ENCODE measurements at places on chromosomes 6 and 20.

- peak; percentile 25 for DNase-seq
Observed at GRCh38 chr6:156396791-156397418, 380.3 kb upstream of the ARID1B start.

GRCh38 chr20:1204576-1204975, 1.3 kb downstream of the C20orf202 start:
- no peak for DNase-seq

DNA sequence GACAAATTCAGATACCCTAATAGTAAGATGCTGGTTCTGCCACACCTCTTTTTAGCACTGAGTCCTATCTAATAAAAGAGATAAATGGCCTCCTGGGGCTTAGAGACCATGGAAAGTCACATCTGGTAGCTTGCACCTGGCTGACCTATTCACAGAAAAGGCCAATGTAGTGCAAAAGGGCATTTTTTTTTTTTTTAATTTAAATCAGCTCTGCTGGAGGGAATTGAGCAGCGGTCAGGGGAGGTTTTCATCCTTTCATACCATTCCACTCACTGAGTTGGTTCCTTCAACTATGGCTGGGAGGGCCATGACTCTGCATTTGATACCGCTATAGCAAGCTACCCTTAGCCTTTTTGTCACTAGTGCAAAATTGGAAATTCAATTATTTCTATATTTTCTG, 20.1 kb upstream of the HS3ST5 start:
- no peak for DNase-seq

- no peak for DNase-seq
Observed at GRCh38 chr20:32336918-32337347, 21.2 kb upstream of the ASXL1 start.

- no peak for DNase-seq
Observed at GRCh38 chr20:54227241-54227640, 19.4 kb downstream of the PFDN4 start.

GRCh38 chr6:33668914-33669313, 42.6 kb downstream of the UQCC2 start:
- DNase-seq = peak; percentile 81

- no peak for DNase-seq
Observed at GRCh38 chr20:23199356-23199755, 113.2 kb upstream of the CD93 start.

DNA sequence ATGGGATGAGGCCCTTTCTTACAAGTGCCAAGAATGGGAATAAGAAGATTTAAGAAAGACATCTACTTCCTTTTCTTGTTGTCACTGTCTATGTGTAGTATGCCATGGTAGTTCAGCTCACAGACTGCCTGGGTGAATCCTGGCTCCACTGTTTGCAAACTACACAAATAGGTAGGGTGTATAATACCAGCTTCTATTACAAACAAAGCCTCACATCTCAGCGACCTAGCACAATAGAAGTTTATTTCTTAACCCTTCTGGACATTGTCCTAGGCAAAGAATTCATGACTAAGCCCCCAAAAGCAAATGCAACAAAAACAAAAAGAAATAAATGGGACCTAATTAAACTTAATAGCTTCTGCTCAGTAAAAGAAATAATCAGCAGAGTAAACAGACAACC, 74.5 kb downstream of the LINC00237 start:
- no peak for DNase-seq

- DNase-seq = no peak
Observed at GRCh38 chr6:135537741-135538301, 40.3 kb upstream of the AHI1 start.

GRCh38 chr6:159180001-159180400, 10.8 kb downstream of the FNDC1 start:
- DNase-seq = no peak

DNA sequence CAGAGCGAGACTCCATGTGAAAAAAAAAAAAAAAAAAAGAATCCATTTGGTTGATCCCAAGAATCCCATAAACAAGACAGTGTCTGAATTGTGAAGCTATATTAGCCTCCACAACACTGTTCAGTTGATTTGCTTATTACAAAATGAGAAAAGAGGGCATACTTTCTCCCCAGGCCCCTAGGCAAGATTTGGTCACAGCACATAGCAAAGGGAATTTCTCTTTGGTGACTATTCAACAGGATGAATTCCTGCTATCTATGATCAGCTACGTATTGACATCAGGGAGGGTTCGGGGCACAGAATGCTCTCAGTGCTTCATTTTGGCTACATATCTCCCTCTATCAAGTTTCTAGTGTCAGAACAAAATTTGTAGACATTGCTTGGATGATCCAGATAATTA, 20.2 kb upstream of the SLC22A3 start:
- DNase-seq = no peak

DNA sequence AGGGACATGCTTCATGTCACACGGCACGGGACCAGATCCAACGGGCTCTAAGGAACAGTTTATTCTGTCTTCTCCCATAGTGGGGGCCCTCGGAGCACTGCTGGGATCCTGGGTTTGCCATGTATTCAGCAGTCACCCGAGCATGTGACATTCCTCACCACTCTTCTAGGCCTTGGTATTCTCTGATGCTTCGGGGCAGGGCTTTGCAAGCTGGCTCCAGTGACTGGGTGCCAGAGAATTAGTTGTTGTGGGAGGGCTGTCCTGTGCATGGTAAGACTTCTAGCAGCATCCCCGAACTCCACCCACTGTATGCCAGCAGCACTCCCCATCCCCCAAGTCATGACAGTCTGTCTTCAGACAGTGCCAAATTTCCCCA, 5.4 kb downstream of the CCN5 start:
- no peak for DNase-seq

- no peak for DNase-seq
Observed at GRCh38 chr6:148460876-148461646, 118.4 kb downstream of the SASH1 start.

- no peak for DNase-seq
Observed at GRCh38 chr6:87870556-87870955, 168.5 kb upstream of the AKIRIN2 start.

DNA sequence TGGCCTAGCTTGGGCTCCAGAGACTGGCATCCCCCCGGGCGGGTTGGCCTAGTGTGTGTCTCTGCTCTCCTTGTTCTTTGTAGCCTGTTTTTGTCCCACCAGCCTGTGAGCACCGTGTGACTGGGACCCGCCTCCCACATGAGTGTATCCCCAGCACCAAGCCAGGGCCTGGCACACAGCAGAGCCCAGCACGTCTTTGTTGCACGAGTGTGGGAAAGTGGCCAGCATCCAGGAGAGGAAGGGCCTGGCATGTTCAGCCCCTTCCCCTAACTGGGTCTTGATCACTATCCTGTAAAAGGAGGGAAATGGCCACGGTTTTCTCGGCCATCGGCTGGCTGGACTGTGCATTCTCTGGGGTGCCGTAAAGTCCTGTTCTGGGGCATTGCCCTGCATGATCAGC, 290.1 kb downstream of the BMP7 start:
- no peak for DNase-seq

GRCh38 chr6:44233567-44234100, 10.2 kb downstream of the SLC29A1 start:
- DNase-seq = no peak

DNA sequence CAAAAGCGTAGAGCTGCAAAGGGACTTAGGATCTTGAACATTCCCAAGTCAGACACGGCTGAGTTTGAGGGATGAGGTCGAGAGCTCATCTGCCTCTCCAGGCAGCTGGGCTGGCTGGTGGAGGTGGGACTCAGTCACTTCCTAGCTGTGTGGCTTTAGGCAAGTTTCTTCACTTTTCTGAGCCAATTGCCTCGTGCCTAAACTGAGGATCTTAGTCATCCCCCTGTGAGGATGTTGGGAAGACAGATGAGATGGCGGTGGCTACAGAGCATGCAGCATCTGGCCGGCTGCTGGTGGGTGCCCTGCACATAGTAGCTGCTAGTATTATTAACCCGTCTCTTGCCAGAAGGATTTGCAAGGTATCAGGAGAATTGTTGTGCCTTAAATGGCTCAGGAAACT, 27.5 kb downstream of the TFAP2C start:
- DNase-seq = no peak

DNA sequence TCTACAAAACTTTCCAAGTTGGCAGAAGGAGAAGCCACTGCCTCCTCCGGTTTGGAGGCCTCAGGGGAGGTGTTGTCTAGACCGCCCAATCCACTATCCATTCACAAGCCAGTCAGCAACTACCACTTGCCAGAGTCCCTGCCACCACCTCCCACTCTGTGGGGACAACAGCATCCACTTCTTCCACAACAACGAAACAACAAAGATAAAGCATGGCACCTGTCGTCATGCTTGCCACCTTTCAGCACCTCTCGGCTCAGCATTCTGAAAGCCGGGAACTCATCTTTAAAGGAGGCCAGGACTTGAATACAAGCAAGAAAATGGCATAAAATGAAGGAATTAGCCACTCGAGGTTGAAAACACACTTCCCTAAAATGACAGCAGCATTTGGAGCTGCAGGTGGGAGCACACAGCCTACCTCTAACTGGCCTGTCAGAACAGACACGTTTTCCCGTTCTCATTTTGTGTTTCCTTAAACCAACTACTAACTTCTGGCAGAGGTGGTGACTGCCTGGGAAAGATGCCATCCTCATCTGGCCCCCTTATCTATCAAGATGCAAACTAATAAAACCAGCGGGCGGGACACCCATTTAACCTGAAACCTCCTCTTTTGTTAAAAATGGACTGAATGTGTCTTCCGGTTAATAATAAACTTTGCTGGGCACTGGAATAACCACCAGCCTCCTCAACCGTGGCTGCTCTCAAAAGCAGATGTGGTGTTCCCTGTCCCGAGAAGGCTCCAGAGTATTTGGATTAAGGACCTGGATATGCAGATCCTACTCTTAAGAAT, 21.7 kb downstream of the YTHDF1 start:
- DNase-seq = no peak

Data from CD4-positive, alpha-beta T cell treated with Interleukin-6 for 4 hours (primary cell).